Activated T-cell treated with anti-CD3 and anti-CD28 coated beads, Interleukin-2, amount 50 U/mL, for 72 hours (primary cell): ENCODE measurements at places on chromosomes 3 and 15.

DNA sequence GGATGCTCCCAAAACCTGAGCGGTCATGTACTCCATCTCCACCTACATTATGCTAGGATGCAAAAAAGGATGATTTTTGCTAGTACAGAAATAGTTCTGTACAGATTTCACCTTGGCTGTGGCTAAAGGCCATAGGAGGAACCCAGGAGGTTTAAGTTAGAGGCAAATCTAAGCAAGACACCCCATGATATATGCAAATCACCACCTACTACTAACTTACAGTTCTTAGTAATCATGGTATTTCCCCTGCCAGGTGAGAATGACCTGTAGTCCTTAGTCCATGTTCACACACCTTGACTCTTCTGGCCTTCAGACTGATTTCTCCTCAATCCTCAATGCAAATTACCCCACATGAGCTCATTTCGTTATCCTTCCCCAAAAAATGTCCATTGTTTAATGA, 154.2 kb downstream of the IMPG2 start:
- no peak for DNase-seq

DNA sequence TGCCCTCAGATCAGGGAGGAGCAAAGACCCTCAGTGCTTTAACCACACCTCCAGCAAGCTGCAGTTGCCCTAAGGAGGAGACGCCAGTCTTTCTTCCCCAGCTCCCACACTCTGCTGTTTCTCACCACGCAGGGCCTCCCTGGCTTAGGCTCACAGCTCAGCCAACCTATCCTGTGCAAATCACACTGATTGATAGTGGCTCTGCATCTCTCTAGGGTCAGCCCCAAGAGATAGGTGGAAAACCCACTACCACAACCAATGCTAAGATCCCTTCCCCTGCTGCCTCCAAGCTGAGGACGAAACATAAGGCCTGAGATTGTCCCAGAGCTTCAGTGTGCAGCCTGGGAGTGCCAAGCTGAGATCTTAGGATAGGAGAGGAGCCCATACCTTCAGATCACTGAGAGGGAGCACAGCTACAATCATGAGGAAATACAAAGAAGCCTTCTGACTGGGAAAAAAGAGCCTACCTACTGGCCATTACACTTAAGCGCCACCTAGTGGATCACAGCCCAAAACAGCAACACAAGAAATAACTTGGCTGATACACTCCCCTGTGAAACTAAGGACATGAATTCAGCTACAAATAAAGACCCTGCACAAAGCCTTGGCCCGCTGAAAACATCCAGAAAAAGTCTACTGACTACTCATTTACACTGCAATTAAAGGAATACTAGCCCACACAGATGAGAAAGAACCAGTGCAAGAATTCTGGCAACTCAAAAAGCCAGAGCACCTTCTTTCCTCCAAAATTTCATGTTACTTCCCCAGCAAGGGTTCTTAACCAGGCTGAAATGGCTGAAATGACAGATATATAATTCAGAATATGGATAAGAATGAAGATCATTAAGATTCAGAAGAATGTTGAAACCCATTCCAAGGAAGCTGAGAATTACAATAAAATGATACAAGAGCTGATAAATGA, 271.5 kb upstream of the DCBLD2 start:
- DNase-seq: peak; percentile 14

GRCh38 chr3:178673529-178673928, 137.3 kb downstream of the KCNMB2 start:
- no peak for DNase-seq

DNA sequence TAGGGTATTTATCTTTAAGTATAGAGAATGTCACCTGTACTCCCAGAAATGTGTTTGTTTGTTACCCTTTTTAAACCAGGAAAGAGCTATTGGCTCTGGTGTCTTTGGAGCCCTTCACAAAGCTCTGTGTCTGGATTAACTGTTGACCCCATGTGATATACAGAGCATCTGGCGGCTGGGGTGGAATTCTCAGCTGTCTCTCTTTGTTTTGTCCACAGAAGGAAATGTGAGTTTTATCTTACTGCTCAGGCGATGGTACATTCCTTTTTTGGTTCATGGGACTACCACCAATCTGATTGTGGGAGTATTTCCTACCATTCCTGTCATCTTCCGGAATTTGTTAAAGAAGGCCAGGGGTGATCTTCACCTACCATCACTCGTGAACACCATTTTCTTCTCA, 120.3 kb downstream of the AKAP13 start:
- no peak for DNase-seq

DNA sequence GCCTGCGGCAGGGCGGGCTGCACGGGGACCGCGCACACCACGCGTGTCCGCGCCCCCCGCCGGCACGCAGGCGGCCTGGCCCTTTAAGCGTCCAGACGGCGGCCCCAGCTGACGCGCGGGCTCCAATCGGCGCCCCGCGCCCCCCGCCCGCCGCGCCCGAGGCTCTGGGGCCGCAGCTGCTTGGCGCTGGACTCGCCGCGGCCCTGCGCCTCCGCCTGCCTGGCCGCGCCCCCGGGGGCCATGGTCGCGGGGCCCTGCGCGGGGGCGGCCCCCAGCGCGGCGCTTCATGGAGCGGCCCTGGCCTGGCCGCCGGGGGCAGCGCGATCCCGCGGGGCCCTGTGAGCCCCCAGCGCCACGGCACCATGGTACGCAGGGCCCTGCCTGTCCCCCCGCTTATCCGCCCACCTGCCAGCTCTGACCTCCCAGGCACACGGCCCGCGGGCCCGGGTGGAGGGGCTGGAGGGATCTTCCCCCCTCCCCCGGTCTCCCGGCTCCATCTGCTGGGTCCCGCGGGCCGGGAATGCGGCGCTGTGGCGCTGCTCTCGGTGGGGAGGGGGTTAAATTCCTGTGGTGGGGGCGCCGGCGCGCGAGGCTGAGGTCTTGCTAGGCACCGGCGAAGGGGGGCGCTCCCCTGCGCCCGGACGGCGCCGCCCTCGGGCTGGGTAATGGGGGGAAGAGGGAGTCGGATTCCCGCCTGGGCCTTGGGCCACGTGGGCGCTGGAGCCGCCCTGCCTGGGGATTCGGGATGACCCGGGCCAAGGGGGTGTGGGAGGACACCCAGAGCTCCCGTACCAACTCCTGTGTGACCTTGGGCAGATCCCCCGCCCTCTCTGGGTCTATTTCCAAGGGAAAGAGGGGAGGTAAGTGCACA, 1.1 kb downstream of the ZBTB47 start:
- peak; percentile 25 for DNase-seq

GRCh38 chr15:38828031-38828532, 263.5 kb upstream of the RASGRP1 start:
- DNase-seq: no peak

- no peak for DNase-seq
Observed at GRCh38 chr15:49174902-49175301, 4.9 kb downstream of the GALK2 start.

DNA sequence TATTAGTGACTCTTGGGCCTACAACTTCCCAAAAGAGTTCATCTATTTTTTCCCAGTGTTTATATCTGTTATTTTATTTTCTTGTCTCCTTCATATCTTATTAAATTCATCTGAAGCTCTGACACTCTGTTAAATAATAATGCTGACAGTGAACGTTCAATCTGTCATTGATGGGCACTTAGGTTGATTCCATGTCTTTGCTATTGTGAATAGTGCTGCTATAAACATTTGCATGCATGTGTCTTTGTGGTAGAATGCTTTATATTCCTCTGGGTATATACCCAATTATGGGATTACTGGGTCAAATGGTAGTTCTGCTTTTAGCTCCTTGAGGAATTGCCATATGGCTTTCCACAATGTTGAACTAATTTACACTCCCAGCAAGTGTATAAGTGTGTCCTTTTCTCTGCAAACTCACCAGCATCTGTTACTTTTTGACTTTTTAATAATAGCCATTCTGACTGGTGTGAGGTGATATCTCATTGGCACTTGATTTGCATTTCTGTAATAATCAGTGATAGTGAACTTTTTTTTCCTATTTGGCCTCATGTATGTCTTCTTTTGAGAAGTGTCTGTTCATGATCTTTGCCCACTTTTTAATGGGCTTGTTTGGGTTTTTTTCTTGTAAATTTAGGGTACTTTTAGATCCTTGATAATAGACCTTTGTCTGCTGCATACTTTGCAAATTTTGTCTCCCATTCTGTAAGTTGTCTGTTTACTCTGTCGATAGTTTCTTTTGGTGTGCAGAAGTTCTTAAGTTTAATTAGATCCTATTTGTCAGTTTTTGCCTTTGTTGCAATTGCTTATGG, 122.5 kb downstream of the LEKR1 start:
- no peak for DNase-seq

DNA sequence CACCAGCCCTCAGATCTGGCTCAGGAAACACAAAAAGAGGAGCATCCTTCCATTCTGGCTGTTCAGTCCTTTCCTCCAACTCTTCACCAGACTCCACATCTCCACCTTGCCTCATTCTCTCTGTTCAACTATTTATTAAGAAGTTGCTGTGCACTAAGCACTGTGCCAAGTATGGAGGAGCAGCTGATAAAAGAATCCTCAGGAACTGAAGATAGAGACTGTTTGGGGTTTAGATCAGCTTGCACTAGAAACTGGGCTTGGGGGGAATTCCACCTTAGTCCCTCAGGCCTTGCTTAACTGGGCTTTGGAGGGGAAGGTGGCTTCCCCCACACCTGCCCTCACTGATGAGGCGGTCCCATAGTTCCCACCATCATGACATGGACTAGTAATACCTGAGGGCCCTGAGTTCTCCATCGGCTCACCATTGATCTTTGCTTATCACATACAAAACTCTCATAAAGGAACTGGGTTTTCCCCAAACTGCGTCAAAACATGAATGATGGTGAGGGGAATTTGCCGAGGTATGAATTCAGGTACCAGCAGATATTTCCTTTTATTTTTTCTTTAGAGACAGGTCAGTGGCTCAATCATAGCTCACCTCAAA, 1.7 kb upstream of the CCR8 start:
- peak; percentile 62 for DNase-seq

- no peak for DNase-seq
Observed at GRCh38 chr3:172249039-172249438, 199.2 kb downstream of the GHSR start.

- DNase-seq: no peak
Observed at GRCh38 chr3:56320883-56321282, 147.4 kb downstream of the ERC2 start.

- no peak for DNase-seq
Observed at GRCh38 chr15:100711516-100712021, 109.2 kb downstream of the ASB7 start.

DNA sequence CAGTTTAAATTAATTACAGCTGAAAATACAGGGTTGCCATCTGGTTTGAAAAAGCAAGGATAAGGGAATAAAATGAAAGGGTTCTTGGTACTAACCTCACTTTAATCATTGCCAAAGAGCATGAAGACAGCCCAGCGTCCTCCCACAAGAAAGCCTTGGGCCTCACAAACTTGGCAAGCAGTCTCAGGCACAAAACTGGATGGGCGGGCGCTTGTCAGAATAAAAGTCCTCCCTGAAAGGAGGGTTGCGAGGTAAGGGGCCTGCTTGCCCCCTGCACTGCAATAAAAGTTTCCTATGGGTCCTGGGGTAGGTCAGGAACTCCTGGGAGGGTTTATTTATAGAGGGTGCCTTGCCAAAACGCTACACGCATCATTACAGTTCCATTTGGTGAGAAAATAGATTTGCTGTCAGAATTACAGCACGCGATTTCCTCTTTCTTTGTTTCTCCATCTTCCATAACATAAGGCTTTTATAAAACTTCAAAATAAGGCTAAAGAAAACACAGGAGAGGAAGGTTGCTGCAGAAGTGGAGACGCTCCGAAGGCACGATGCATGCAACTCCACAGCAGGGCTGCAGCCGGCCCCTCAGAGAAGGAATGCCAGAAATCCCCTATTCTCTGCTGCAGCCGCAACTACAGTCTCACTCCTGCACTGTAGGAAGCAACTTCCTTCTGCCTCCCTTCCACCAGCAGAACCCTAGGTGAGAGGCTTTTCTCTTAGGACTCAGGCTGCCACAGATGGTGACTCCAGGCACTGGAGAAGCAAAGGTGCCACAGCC, 61.3 kb downstream of the VGLL4 start:
- no peak for DNase-seq

DNA sequence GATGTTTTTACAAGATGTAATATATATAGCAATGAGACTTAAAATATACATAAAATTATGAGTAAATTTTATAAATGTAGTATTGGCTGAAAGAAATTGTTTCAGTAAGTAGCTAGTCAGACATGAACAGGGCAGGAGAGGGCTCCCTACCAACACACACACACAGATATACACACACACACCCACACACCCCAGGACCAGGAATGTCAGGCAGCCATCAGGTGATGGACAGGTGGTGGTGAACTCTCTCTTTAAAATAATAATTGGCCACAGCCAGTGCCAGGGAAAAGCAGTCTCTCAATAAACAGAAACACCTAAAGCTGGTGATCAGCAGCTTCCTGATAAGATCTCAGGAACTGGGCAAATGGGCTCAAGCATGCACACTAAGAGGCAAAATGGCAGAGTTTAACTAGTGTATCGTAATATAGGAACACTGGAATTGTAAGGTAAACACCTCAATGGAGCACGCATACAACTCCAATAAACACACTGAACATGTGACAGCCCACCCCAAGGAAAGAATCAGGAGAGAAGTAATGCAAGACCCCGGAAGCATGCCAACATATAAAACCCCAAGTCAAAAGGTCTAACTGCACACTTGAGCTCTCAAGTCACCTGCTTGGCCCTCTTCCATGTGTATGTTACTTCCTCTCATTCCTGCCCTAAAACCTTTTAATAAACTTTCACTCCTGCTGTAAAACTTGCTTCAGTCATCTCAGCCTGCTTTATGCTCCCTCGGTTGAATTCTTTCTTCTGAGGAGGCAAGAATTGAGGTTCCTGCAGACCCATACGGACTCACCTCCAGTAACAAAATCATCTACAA, 1034.1 kb upstream of the SEMA6D start:
- DNase-seq: no peak

DNA sequence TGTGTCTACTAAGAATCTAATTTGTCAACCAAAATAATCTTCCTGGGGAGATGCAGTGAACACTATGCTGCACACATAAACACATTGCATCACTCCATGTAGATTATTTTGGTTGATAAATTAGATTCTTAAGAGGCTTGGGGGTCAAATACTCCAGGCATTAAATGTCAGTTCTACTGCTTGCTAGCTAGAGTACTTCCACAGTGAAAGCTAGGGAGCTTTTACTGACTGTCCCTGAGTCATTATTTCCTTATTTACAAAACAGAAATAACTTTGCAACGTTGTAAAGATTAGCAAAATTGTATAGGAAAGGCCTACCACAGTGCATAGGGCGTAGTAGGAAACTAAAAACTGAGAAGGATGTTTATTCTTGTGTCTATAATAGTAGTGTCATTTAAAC, 12.9 kb upstream of the TMC3 start:
- DNase-seq: no peak
